ENCODE measurements at places on chromosomes 3 and 15. TPM values are rescaled to one million over a fixed set of nuclear protein-coding genes. Genes with fewer than 3 reads are reported as not detected.
A peak's percentile ranks its signal among the peaks of the same experiment; 100 is the strongest.

Gene CCDC39
- total RNA-seq: 0.90 TPM

DNA sequence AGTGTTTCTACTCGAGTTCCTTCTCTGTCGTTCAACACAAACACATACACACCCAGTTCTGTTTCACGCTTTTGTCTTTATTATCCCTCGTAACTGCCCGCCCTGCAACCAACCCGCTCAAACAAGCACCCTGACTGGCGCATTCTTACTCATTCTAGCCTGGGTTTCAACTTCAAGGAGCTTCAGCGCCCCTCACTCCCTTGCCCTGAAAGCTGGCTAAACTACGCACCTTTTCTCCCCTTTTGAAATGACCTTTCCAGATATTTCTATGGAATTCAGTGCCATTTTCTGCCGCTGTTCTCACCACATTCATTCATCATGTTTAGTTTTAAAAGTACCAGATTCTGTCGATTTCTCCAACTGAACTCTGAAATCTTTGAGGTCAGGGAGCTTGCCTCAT, 653 bp upstream of the MFSD1 start:
- no peak for DNase-seq

DNA sequence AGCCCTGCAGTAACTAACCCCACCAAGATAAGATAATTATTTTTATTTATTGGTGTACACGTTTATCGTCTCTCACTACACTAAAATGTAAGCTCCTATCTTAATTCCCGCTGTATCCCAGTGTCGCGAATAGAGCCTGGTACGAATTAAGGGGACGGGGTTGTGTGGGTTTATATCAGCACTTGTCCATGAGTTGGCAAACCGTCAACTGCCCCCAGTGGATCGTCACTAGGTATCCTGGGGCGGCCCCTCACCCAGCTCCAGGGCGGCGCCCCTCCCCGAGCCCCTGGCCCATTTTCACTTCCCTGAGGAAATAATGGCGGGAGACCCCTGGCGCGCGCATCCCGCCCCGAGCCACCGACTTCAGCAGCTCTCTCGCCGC, 465 bp downstream of the RUVBL1 start:
- no peak for DNase-seq

GRCh38 chr15:93887151-93887550, 344.2 kb upstream of the MCTP2 start:
- DNase-seq: no peak

DNA sequence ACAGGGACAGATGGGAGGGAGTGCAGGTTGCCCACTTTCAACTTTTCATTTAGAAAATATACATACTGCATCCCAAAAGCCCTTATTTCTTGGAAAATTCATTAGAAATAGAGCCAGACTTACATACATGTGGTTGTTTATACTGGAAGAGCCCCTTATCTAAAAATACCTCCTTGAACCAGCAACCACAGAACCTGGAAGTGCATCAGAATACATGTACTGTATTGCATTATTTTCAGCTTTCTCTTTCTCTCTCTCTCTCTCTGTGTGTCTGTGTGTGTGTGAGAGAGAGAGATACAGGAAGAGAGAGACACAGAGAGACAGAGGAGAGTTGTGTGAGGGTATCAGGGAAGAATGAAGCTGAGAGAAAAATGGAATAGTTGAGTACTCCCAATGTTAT, 29.5 kb upstream of the LSAMP start:
- DNase-seq: no peak

GRCh38 chr3:12187448-12188327, 29.0 kb upstream of the TIMP4 start:
- peak; percentile 85 for DNase-seq

DNA sequence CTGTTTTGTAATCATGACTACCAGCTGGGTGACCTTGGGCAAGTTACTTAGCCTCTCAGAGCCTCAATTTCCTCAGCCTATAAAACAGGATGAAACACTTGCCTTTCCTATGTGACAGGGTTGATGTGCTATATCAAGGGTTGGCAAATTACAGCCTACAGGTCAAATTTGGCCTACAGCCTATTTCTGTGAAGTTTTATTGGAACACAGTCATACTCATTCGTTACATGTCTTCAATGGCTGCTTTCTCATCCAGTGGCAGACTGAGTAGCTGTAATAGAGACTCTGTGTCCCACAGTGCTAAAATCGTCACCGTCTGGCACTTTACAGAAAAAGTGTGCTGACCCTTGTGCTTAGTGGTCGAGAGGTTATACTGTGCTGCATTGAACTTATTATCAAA, 16.6 kb downstream of the ABHD6 start:
- DNase-seq: no peak

Gene BDH1
- total RNA-seq: 3.4 TPM

DNA sequence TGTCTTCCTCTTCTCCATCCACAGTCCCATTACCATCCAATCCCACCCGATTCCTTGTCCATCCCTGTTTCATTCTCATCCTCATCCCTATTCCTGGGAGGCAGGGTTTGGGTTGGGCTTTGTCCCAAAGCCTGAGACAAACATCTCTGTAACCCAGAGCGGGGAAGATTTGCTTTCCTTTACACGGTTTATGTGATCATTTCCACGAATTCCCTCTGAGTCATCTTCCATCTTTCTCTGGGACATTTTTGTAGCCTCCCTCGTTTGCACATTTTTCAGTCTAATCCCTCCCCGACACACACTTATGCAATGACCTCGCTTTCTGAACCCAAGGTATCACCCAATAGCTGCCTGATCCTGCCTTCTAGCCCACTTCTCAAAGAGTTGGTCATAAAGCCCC, 22.8 kb downstream of the DUOX2 start:
- no peak for DNase-seq

Gene ATP13A5
- total RNA-seq: not detected

DNA sequence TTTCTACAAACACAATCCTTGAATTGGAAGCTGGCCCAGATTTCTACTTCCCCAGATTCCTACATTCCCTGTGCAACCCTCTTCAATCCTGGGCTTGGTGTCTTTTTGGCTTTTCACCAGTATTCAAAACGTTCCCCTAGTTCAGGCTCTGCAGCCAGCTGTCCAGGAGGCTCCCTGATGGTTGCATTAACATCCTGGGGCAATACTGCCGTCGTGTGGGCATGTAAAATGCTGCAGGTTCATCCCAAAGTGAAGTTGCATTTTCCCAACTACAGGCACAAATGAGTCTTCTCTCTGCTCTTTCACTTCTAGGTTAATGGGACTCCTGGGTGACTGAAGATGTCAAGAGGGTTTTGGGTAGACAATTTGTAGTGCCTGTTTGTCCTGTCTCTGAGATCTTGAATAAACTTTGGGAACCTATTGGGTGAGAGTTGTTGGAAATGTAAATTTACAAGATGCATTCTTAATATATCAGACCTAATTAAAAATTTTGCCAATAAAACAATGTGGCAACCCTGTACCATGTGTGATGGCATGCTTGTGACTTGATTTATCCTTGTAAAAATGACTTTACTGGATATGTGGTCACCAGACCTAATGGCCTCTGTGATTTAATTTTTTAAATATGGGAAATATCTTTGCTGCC, 28.6 kb downstream of the SOX14 start:
- DNase-seq: no peak

Gene UNC45A
- total RNA-seq: 75.8 TPM

Gene POPDC2
- total RNA-seq: 8.5 TPM

DNA sequence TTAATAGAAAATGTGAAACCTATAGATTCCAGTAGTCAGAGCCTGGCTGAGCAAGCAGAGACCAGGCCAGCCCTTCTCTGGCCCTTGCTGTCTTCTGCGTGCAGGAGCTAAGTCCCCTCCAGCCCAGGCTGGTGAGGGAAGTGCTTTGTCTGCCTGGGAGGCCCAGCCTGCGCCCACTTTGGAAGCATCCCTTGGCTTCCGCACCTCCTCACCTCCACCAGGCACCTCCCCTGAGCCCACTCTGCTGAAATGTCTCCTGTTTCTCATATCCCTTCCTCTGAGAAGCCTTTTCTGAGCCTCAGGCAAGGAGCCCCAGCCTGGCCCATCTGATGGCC, 45.3 kb downstream of the ALDH1L1 start:
- DNase-seq: no peak

DNA sequence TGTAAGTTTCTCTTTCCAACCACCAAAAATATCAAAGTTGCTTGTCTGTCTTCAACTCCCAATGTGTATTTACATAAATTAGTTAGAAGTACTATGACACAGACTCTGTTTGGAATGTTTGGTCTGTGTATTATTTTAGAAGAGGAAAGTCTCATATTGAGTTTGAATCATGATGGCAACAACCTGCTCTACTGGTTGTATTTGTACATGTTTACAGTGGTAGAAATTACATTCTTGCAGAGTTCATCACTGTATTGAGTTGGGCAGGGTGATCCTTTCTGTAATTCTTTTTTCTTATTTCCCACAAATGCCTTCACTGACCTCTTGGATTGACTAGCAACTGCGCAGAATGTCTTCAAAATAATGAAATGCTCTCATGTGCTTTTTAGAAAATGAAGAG, 149.6 kb downstream of the CHL1 start:
- no peak for DNase-seq

GRCh38 chr15:87556886-87557285, 699.7 kb downstream of the NTRK3 start:
- DNase-seq: no peak

Gene SLC2A2
- total RNA-seq: not detected

GRCh38 chr3:17473761-17474160, 268.7 kb downstream of the TBC1D5 start:
- DNase-seq: no peak

DNA sequence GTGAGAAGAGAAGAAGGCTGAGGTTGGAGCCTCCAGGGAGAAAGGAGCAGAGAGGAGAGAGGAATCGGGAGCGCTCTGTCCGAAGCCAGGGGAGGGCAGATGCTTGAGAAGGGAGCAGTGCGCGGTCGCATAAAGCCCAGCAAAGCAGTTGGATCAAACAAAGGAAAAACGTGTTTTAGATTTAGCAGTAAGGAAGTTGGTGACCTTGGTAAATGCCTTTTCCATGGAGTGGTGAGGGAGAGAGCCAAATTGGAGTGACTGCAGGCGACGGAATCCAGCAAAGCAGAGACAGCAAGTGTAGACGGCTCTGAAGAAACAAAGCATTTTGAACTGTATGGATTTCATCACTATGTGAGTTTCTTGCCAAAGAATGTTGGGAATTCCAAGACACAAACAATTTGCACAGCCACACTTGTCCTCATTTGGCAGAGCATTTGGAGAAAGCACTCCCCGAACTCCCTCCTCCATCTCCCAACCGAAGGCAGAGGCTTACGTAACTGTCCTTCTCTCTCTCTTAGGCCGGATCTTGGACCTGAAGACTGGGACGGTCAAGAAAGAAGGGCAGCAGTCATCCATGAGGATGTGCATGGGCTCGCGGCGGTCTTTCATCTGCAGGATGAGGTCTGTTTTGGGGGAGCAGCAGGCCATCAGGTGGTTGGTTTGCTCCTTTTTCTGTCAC, 103.6 kb downstream of the ARNT2 start:
- DNase-seq: no peak

- DNase-seq: no peak
Observed at GRCh38 chr3:190902292-190902691, 39.8 kb upstream of the GMNC start.

Gene RPL15
- 1,213 TPM for total RNA-seq

Gene CRABP1
- not detected for total RNA-seq

GRCh38 chr3:104275199-104275598, 1091.5 kb upstream of the ALCAM start:
- DNase-seq: no peak

GRCh38 chr15:77546050-77546501, 86.6 kb downstream of the LINGO1 start:
- peak; percentile 54 for DNase-seq

Gene LIPH
- 0.19 TPM for total RNA-seq

Gene CLDN16
- not detected for total RNA-seq

DNA sequence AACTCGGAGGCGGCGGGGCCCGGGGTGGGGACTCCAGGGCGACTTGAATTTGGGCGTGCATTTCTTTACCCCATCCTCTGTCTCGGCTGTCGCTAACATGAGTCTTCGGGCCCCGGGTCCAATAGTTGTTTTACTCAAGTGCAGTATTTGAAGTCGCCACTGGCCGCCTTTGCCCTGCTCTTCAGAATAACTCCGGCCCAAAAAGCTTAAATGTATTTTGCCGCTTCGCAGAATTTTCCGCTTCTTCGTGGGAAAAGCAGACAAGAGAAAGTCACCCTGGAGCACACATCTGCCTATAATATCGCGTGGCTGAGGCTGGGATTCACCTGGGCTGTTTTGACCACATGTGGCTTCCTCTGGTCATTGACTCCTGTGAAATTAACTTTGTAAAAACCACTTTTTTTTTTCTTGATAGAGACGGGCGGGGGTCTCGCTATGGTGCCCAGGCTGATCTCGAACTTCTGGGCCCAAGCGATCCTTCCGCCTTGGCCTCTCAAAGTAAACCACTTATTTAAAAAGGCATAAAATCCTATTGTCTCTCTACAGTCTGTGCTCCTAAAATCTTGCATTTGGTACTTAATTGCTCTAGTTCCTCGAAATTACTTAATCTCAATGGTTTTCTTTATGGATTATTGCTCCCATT, 676 bp downstream of the CNOT10 start:
- no peak for DNase-seq

- DNase-seq: no peak
Observed at GRCh38 chr15:55834331-55834730, 91.4 kb upstream of the PRTG start.

DNA sequence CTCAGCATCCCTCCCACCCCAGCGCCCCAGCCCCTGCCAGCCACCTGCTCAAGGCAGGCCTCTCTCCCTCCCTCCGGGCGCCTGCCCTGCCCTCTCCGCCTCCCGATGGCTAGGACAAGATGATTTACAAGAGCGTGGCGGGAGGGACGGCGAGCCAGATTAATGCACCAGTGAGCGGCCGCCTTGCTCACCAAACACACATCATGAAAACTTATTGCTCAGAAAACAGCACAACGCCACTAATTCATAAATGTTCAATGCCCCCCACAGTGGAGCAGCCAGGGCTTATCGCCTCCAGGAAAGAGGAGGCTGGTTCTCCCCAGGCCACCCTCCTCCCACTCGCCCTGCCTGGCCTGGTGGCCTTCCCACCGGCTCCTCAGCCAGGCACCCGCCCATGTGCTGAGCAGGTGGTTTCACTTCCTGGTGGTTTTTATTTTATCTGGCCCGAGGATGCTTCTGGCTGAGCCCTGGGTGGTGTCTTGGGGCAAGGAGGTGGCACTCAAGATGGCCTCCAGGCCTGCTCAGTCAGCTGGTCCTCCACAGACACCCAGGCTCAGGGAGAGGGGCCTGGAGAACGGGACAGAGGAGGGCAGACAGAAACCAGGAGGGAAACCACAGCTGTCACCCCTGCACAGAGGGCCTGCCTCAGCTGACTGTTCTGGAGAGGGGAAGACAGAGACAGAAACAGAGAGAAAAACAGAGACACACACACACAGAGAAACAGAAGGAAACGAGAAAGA, 284.9 kb downstream of the UACA start:
- DNase-seq: peak; percentile 85

GRCh38 chr3:172201136-172201869, 161.9 kb downstream of the FNDC3B start:
- DNase-seq: peak; percentile 94

DNA sequence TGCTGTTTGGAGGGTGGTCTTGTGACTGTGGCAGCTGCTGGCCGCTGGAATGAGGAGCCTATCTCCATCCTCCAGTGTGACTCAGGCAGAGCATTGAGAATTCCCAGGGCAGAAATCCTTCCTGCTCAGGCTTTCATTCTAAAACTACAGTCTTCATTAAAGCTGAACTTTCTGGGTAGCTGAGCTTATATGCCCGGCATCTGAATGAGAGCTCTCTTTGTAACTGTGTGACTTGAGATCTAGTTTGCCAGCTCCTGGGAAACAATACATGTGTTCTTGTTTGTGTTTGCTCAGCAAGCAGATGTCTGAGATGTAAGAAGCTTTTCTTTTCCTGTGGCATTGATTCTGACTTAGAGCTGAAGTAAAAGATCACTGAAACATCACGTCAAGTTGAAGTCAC, 22.4 kb downstream of the RLBP1 start:
- DNase-seq: no peak

Measured in posterior vena cava (tissue), 2 donors.